ENCODE measurements at places on chromosomes 7 and 10.

DNA sequence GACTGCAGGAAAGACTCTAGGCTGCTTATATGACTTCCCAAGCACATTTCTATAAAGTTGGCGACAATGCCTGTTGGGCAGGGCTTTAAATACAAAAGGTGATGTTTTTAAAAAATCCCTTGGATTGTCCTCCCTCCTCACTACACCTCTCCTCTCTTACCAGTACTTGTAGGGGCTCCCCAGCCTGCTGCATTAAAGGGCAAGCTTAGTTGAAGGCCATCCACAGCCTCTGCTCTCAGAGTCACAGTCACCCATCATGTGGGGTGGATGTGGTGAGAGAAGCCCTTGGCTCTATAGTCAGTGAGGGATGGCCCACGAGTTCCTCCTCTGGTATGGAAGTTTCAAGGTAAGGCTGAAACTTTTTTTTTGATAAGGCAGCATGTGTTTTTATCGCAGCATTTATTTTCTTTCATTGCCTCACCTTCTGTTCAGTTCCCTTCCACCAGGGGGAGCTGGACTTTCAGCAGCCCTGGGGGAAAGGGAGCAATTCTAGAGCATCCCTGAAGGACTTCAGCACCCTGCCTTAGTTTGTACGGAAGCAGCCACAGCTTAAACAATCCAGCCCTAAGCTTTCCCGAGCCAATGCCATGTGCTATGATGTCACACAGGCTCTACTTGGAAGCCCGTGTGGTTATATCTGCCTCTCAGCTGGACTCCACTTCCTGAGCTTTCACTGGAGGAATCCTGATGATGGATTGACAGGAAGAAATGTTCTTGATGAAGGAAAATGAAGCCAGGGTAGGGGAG is 131.9 kb downstream of the CALCR start:
- DNase-seq, result peak; percentile 32

DNA sequence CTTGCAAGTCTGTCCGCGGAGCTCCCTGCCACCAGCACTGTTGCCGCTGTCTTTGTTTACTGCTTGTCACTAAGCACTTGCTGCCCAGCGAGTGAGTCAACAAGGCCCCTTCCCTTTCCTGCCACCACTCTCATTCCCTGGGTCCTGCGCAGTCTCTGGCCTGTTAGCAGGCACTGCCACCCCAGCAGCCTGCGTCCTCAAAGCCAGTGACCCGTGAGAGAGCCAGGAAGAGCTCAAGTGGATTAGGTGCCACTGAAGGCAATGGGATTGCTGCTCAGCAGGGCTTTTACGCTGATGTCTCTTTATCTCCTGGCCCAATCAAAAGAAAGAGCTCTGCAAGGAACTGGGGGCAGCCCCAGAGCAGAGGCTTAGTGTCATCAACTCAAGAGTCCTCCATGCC is at the start of gene FRMPD2:
TSS of gene FRMPD2 (minus strand) at position 61 of the 400 bp plus-strand sequence. CDS start 129 bp downstream, outside the sequence.
- DNase-seq, result no peak

DNA sequence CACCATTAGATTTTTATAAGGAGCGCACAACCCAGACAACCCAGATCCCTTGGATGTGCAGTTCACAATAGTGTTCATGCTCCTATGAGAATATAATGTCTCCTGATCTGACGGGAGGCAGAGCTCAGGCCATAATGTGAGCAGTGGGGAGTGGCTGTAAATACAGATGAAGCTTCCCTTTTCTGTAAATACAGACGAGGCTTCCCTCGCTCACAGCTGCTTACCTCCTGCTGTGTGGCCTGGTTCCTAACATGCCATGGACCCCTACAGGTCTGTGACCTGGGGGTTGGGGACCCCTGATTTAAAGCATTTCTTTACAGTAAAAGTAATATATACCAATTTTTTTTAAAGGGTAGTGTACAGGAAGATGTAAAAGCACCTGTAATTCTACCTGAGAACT is 33.2 kb downstream of the HELLS start:
- no peak for DNase-seq

DNA sequence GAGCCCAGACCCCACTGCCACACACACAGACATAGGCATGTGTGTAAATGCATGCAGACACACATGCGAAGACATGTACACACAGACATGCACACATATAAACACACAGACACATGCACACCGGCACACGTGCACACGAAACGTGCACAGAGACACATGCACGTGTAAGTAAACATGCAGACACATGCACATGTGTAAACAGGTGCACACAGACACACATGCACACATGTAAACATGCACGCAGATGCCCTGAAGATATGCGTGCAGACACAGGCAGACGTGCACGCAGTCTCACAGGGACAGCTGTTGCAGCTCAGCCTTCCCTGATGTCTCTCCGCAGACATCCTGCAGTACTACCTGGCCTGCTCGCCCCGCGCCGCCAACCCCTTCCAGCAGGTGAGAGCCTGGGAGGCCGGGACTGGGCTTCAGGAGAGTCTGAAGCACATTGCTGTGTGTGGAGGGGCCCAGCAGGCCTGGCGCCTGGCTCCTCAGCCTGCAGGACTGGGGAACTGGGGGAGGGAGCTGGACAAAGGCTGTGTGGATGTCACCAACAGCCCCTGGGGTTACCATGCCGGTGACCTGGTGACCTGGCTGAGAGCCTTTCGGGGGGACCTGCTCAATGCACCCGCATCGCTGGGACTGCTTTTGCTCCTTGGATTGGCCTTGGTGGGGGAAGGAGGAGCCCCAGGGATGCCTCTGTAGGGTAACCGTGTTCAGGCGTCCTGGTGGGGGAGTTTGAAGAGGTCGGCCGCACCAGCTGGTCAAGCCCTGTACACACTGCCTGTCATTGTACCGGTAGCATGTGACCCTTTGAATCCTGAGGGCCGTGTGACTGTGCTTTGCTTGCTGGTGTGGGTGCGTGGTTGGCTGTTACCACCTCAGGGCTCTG is 20.3 kb downstream of the TTYH3 start:
- DNase-seq, result no peak

- DNase-seq, result no peak
Measured at GRCh38 chr7:13827716-13828115, 161.8 kb downstream of the ETV1 start.

GRCh38 chr7:137354961-137355360 is 11.4 kb upstream of the PTN start:
- DNase-seq, result no peak

DNA sequence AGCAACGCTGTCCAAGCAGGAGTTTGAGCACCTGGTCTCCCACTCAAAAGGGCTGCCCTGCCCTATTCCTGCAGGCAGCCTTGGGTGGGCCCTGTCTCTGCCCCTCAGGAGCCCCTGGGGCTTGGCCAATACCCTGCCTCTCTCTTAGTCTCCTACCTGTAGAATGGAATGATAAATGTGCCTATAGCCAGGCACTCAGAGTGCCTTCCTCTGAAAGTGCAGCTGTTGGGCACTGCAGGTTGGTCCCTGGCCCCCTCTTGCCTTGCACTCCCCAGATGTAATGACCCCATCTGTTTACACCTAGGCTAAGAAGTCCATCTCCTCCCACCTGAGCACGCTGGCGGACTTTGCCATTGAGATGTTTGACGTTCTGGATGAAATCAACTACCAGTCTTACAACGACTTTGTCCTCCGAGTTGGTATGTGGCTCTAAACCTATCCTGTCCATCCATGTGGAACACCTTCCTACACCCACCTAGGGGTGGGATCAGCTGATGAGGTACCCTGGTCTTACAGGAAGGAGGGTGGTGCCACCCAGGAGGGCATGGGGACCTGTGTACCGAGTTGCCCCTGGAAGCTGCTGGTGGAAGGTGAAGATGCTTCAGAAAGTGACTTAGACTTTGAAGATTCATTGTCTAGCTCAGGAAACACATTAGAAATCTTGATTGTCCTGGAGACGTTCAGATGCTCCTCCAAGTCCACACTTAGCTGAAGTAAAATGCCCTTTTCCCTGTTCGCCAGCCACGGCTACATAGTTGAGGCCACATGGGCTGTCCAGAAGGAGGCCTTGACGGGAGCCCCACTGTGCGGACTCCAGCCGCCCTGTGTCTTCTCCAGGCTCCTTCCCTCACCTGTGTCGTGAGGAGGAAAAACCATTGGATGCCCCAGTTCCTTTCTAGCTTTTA is 134.1 kb downstream of the ADCY1 start:
- DNase-seq, result no peak

DNA sequence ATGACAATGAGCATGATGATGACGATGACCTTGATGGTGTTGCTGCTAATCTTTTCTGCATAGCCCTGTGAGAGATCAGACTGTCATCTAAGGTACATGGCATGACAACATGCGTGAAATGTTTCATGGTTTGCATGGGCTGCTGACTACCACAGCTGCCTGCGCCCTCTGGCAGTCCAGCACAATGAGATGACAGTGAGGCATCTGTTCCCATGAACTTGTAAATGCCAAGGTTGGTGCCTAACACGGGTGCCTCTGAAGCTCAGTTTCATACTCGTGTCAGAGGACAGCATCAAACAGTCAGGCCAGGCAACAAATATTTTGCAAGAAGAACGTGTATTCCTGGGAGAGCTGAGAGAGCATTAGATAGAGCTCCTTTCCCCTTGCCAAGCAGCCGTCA is 122.0 kb upstream of the PRKCQ start:
- DNase-seq, result no peak

DNA sequence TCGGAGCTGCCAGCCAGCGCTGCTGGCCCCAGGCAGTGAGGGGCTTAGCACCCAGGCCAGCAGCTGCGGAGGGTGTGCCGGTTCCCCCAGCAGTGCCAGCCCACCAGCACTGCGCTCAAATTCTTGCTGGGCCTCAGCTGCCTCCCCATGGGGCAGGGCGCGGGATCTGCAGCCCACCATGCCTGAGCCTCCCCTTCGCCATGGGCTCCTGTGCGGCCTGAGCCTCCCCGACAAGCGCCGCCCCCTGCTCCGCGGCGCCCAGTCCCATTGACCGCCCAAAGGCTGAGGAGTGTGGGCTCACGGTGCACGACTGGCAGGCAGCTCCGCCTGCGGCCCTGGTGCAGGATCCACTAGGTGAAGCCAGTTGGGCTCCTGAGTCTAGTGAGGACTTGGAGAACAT is 525.0 kb downstream of the PTPRN2 start:
- DNase-seq, result no peak

- DNase-seq, result no peak
Measured at GRCh38 chr7:46772776-46773175, 809.1 kb downstream of the TNS3 start.

Measured in activated CD4-positive, alpha-beta T cell treated with anti-CD3 and anti-CD28 coated beads, Interleukin-2, amount 50 U/mL, for 48 hours (primary cell).